ENCODE measurements at places on chromosomes 4 and X.

DNA sequence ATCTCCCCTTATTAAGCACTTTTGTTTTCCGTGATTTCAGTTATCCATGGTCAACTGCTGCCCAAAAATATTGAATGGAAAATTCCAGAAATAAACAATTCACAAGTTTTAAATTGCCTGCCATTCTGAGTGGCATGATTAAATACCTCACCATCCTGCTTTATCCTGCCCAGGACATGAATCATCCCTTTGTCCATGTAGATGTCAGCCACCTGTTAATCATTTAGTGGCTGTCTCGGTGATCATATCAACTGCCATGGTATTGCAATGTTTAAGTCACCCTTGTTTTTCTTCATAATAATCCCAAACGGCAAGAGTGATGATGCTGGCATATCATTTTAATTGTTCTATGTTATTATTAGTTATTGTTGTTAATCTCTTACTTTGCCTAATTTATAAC lies 79.8 kb upstream of the LHFPL1 start:
- no peak for DNase-seq

- peak; percentile 96 for DNase-seq
Measured at GRCh38 chr4:139014371-139015268, 961 bp upstream of the NOCT start.

- peak; percentile 19 for DNase-seq
Measured at GRCh38 chr4:42280327-42281095, 116.8 kb upstream of the SHISA3 start.

GRCh38 chr4:20676501-20677197 lies 23.6 kb upstream of the PACRGL start:
- DNase-seq, result no peak

GRCh38 chr4:145912376-145912775 lies 26.2 kb downstream of the ZNF827 start:
- DNase-seq, result peak; percentile 20

GRCh38 chrX:68186552-68187262 lies 246.6 kb downstream of the OPHN1 start:
- DNase-seq, result peak; percentile 13

GRCh38 chr4:17117746-17118145 lies 219.3 kb upstream of the LDB2 start:
- no peak for DNase-seq

- DNase-seq, result no peak
Measured at GRCh38 chrX:55659931-55660330, 36.7 kb downstream of the FOXR2 start.

DNA sequence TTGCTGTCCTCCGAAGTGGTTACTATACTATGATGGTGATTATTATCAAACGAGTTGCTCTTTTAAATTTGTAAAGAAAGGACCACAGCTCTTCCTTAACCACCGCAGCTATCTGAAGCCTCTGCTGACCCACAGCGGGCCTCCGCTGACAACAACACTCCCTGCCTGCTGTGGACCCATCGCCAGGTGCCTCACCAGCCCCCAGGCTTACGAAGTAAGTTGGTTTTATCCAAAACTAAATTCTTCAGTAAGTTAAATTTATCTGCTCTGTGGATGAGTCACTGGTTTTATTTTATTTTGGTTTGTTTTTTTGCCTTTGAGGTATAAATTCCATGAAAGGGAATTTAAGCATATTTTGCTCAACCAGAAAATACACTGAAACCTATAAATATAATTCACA lies 54.7 kb downstream of the SLC9A6 start:
- DNase-seq, result no peak

- DNase-seq, result no peak
Measured at GRCh38 chr4:188879598-188879997, 740.4 kb downstream of the TRIML1 start.

DNA sequence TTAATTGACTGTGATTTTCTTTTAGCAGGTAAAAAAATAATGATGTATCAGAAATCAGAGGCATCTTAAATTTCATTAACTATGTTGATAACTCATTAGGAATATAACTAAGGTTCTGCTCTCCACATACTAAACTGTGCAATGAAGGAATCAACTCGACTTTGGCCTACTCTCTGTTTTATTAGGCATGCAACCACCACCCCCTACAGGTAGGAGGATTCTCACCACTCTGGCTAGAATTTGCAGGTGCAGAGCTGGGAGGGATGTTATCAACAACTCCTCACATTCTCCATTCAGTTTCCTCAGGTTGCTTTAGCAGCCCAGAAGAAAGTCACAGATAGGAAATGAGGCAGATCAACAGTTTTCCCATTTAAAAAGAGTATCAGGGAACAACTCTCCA lies 160.1 kb downstream of the COX18 start:
- no peak for DNase-seq

DNA sequence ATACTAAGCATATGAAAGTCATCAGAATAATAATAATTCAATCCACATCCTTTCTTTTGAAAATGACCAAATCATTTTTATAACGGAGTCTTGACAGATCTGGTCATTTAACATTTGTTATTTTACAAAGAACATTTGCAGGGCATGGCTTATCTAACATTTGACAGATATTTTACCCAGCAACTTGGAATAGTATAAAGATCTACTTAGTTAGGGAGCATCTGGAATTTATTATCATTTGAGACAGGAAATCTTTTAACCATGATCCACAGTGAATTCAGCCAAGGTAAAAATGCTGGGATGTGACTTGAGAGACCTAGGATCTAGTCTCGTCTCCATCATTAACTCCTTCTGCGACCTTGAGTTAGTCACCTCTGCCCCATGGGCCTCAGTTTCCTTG lies 22.4 kb downstream of the STARD8 start:
- DNase-seq, result no peak

- DNase-seq, result no peak
Measured at GRCh38 chr4:138045036-138045435, 197.1 kb downstream of the SLC7A11 start.

- DNase-seq, result no peak
Measured at GRCh38 chr4:1489639-1489995, 83.4 kb upstream of the NKX1-1 start.

DNA sequence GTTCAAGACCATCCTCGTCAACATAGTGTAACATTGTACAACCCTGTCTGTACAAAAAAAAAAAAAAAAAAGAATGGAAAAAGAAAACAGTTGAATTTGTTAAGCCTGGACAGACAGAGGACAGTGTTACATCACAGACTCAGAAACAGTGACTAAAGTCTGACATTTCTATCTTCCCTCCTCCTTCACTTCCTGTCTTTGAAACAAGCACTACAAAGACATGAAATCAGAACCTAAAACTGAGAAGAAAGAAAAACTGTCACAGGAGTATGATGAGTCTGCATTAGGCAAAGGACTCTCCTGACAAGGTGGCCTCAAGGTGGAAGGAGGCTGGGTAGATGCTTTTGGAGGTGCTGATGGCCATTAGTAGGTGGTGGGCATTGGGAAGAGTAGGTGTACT lies 126.7 kb downstream of the RBM47 start:
- no peak for DNase-seq

DNA sequence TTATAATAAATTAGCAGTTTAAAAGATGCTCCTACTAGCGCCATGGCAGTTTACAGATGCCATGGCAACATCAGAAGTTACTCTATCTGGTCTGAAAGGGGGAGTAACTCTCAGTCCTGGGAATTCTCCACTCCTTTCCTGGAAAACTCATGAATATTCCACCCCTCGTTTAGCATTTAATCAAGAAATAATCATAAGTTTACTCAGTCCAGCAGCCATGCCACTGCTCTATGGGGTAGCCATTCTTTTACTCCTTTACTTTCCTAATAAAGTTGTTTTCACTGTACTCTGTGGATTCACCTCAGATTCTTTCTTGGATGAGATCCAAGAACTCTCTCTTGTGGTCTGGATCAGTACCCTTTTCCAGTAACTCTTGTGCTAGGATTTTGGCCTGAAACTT lies 52.3 kb downstream of the GUCY1B1 start:
- DNase-seq, result no peak

GRCh38 chr4:10240691-10241090 lies 124.1 kb upstream of the WDR1 start:
- no peak for DNase-seq

DNA sequence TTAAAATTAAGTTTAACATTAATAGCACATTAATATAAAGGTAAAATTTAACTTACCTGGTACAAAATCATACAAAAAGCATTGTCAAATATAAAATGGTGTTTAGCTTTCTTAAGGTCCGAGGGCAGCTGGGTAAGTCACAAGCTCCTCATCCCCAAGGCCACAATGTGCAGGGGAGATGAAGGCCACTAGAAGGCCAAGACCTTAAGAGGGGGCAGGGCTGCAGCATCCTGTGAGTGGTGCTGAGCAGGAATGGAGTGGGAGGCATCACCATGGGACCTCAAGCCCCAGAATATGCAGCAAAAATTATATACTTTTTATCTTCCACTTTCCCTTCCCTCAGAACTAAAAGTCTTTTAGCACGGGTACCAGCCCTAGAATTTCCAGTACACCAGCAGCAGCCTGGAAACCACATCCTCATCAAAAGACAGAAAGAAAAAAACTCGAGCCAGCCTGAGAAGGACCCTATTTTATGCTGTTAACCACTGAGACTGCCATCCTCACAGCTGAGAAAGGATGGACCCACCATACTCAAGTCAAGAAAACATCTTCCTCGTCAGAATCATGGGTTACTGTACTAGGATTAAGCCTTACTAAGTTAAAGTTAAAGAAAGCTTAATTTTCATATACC lies 13.0 kb upstream of the RHOXF2 start:
- DNase-seq, result no peak

GRCh38 chr4:99817309-99817890 lies 773 bp downstream of the DAPP1 start:
- no peak for DNase-seq

DNA sequence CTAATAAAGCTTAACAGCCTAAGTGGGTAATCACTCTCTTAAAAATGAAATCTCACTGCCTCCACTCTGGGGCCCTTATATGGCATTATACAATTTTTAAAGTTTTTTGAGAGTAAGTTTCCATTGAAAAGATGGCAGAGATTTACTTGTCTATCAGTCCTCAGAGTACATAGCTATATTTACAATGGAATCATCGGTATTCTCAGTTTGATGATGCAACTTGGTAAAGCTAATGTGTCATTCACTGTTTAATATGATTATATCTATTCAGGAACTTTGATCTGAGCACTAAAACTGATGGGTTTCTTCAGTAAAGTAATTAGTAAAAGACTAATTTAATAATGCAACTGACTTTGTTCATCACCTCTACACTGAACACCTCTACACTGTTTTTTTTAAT lies 51.6 kb downstream of the CT47B1 start:
- DNase-seq, result no peak

DNA sequence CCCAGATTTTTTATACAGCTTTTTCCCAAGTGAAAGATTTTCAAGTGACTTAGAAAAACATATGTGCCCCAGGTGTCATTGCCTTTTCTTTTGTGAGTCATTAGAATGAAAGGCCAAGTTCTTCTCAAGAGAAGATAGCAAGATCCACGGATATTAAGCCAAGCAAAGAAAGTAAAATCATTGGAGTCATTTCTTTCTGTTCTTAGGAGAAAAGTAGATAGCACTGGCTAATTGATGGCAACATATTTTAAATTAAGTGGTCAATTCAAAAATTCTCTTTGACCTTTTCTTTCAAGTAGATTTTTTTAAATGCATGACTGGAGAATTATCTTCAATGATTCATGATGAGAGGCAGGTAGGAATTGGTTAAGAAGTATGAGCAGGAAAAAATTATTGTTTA lies 94.4 kb downstream of the HHIP start:
- no peak for DNase-seq
